ENCODE measurements at places on chromosomes 3 and 15.

- DNase-seq, result peak; percentile 22
Observed at GRCh38 chr3:70108072-70108471, 108.5 kb downstream of the SAMMSON start.

- DNase-seq, result no peak
Observed at GRCh38 chr15:101411581-101411980, 77.9 kb downstream of the PCSK6 start.

GRCh38 chr3:132641837-132642538 lies 17.6 kb downstream of the ACAD11 start:
- no peak for DNase-seq

- DNase-seq, result no peak
Observed at GRCh38 chr3:105997800-105998526, 129.2 kb upstream of the CBLB start.

DNA sequence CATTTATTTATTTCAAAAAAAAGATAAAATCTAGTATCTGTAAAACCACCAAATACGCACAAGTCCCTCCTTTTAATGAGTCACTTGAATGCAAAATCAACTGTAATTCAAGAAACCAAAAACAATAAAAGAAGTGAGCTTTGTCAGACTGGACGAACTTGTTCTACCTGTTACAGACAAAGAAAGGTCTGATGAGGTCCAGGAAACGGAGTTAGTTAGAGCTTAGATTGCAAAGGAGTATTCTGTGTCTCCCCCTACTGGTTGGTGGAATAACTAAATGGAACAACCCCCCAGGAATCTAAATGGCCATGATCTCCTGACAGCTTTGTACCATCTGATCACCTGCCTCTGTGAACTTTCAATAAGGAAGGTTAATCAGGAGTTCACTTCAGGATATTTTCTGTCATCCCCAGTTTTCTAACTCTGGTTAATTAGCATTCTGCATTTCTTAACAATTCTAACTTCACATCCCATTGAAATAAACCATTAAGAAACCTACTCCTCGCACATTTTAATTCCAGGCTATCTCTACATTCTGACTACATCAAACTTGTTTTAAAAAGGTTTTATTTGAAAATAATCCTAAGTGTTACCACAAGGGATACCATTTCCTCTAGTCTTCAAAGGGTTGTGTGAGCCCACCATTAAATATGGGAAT lies 333.0 kb upstream of the SATB1 start:
- DNase-seq, result no peak

DNA sequence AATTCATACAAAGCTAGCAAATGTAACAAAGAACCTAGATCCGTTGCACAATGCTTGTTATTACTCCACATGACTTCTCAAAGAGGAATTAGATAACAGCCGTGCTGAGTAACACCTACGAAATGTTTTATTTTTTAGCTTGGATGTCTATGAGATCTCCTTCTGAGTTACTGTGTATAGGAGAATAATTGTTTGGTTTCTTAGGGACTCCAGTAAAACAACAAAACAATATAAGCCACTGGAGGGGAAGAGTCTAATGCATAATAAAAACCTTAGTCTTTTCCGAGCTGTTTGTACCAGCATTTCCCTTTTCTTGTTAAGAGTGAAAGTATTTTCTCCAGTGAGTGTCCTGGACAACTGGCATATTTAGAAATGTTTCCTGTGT lies 15.6 kb downstream of the SNAP23 start:
- no peak for DNase-seq

DNA sequence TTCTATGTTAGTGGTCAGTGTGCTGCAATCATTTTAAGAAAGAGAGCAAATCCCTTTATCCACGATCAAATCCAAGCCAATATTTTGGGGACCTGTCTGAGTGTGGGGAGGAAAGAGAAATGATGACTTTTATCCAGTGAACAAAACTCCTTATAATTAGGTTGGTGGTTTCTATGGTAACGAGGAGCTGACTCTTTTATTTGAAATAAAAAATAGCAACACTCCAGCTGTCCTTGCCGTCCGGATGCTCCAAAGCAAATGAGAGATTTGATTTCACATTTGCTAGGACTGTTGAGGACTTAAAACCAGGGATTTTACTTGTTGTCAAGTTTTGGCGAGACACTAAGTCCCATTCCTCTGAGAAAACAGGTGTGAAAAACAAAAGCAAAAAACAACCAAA lies 154.0 kb upstream of the PRICKLE2 start:
- no peak for DNase-seq

- no peak for DNase-seq
Observed at GRCh38 chr3:64623125-64623524, 64.7 kb downstream of the ADAMTS9 start.

- DNase-seq, result no peak
Observed at GRCh38 chr3:54372232-54372631, 249.9 kb downstream of the CACNA2D3 start.

DNA sequence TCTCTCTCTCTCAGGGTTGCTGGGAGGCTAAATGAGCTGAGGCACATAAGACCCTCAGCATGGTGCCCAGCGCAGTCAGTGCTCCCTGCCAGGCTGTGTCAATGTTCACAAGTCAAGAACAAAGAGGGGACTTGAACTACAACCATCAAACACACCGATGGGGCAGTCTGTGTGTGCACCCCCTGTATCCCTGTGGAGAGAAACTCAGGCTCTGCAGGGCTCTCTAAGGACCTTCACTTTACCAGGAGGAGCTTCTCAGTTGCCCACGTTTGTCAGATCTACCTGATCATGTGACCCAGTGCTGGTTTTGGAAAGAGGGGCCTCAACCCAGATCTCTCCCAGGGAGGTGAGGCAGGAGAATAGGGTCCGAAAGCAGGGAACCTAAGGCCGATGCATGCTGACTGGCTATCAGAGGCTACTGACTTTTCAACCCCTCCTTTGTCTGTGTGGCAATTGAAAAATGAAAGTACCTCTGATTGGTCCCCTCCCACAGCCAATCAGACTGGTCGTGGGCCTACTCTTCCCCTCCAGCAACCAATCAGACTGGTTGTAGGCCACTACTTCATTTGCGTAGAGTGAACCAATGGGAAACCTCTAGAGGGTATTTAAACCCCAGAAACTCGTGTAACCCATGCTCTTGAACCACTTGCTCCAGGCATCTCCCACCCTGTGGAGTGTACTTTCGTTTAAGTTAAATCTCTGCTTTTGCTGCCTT lies 34.0 kb downstream of the RHCG start:
- DNase-seq, result no peak

DNA sequence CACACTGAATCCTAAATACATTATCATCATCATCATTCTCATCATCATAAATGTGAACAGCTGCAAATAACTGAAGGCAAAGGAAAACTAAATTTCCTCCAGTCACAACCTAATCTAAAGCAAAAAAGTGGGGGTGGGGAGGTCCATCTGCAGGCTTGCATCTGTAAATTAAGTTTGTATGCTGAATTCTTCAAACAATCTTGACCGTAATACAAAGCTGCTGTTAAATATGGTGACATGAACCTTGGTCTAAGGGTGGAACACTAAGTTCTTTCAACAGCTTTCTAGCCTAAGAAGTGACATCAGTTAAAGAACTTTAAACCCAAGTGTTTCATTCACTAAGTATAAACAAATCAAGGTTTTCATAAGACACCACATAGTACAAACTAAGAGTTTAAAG lies 4.3 kb downstream of the LRRFIP2 start:
- DNase-seq, result no peak

DNA sequence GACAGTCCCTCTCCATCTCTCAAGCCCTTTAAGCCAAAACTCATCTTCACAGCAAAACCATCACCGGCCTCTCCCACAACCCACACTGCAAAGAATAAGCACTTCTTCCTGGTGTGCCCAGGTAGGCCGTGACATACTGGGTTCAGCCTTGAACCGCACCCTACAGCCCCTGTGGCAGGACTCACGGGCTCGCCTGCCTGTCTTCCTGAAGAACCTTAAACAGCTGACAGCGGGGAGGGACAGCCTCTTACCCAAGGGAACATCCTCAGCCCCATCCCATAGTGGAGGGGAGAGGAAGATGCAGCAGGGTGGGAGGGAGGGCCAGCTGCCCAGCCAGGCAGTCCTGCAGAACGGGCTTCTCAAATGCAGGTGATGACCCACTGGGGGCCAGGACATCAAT lies 40.2 kb downstream of the TBC1D2B start:
- DNase-seq, result no peak

DNA sequence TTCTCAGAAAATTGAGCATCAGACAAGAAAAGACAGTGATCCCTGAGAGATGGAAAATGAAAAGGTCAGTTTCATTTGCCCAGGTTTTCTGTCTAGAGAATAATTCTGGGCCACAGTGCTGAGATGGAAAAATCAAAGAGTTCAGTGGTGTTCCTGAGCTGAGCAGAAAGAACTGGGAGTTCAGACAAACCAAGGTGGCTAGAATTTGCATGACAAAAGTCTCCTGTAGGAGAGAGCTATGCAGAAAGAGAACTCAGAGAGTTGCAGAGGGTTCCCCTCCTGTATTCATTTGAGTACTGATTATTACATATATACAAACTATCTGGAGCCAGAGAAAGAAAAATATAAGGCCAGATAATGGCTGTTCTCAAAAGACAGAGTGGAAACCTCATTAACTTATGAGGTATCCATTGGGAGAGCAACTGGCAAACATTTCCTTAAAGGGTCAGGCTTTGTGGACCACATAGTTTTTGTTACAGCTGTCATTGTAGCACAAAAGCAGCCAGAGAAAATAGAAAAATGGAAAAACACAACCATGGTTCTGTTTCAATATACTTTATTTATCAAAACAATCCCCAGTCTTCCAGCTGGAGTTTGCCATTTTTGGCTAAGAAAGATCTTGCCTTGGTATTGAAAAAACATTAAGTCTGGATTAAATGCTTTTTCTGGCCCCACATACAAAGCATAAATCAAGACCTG lies 1004.1 kb downstream of the TBL1XR1 start:
- DNase-seq, result no peak

DNA sequence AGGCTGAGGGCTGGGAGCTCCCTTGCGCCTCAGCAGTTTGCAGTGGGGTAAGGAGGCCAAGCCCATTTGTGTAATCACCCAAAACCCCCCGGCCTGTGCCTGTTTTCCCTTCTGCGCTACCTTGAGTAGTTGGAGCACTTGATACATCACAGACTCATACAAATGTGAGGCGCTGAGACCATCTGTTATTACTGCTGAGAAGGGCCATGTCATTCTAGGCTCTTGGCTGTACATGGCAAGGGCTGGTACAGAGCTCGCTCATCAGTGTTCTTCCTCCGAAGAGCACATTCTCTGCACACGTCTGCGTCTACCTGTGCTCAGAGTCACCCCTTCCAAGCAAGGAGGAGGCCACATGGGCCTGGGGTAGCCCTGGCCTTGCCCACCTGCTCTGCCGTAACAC lies 9.3 kb downstream of the PLA2G4B start:
- no peak for DNase-seq

GRCh38 chr15:96119734-96120133 lies 210.8 kb upstream of the NR2F2 start:
- no peak for DNase-seq

- DNase-seq, result no peak
Observed at GRCh38 chr3:116322750-116323375, 122.4 kb downstream of the LSAMP start.

DNA sequence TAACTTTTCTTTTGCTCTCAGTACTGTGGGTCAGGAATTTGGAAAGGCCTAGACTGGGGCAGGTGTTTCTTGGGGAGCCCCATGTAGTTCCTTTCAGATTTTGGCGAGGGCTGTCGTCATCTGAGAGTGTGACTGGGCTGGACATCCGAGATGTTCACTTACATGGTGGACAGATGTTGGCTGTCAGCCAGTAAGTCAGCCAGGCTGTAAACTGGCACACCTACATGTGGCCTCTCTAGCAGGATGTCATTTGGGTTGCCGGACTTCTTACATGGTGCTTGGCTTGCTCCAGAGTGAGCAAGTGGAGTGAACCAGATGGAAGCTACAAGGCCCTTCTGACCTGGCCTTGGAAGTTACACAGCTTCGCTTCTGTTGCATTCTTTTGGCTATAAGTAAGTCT lies 20.7 kb downstream of the TATDN2 start:
- DNase-seq, result no peak

DNA sequence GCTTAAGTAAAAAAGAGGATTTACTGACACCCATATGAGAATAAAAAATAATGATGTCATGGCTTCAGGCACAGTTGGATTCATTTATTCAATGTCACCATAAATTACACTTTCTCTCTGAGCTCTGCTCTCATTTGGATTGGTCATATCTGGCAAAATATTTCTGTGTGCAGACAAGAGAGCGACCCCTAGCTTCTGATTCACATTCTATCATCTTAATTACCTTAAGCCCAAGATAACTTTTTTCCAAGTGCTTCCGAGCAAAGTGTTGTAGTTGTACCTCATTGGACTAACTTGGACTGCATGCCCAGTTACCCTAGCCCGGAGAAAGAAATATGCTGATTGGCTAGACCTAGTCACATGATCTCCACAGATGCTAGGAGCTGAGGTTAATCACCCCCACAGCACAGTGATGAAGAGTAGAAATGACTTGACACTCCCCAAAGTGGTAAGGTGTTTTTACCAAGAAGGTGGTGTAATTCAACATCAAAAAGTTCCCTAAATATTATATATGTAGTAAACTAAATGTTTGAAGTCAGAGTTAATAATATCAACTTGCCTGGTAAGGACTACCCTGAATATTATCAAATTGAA lies 552.2 kb upstream of the SUCLG2 start:
- DNase-seq, result no peak

GRCh38 chr3:70580021-70580420 lies 267.6 kb upstream of the MDFIC2 start:
- no peak for DNase-seq

GRCh38 chr3:155332716-155333115 lies 39.2 kb upstream of the STRIT1 start:
- no peak for DNase-seq

DNA sequence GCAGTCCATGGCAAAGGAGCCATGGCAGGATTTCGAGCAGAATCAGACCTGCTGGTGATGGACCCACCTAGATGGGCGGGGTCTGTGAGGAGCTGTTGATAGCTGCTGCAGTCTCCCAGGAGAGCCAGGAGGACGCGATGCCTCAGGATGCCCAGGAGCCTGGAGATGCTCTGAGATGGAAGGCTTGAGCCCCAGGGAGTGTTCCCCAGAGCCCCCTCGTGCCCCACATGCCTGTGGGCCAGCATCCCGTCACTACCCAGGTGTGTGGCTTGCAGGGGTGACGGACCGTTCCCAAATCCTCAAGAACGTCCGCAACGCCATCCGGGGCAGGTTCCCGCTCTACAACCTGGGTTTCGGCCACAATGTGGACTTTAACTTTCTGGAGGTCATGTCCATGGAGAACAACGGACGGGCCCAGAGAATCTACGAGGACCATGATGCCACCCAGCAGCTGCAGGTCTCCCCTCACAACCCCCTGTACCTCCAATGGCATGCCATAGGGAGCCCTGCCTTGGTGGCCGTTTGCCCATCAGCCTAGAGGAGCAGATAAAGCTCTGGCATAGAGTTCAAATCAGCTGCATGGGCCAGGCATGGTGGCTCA lies 6.7 kb downstream of the ITIH1 start:
- no peak for DNase-seq

GRCh38 chr3:55858302-55858701 lies 371.2 kb upstream of the WNT5A start:
- DNase-seq, result no peak

DNA sequence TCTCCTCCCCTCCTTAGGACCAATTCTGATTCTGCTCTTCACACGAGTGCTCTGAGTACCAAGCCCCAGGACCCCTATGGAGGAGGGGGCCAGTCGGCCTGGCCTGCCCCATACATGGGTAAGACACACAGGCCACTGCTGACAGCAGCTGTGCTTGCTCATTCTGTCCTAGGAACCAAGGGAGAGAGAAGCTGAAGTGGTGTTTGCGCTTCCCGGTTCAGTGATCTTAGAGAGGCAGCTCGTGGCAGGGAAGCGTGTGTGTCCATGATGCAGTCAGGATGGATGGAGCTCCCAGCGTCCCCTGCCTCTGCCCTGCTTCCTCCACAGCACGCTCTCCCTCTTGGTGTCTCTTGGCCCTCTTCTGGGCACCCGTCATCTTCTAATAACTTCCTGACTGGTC lies 77.6 kb downstream of the CRTC3 start:
- no peak for DNase-seq
